Aorta (tissue), 5 donors: ENCODE measurements at places on chromosomes 12 and 14. TPM values are rescaled to one million over a fixed set of nuclear protein-coding genes. Genes with fewer than 3 reads are reported as not detected.

DNA sequence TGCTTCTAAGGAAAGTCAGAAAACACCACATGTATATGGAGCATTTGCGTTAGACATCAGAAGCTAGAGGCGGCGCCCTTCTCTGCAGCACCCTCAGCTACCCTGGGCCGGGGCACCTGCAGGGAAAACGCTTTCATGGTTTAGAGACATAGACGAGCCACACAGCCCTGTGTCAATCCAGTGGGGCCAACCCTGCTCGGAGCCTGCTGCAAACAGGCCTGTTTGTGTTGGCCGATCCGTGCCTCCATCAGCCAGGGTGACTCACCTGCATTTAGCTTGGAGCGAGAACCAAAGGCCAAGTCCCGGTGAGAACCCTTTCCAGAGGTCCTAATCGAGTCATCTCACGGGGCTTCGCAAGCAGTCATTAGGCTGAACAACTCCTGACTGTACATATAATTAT is 19.5 kb upstream of the FZD10 start:
- no peaks in the 10 kb centered on the region for H3K27me3 ChIP-seq
- no peak overlapping the region for H3K27ac ChIP-seq
- H3K4me1 ChIP-seq: no peaks in the 10 kb centered on the region
- DNase-seq: no peak
- no peaks in the 10 kb centered on the region for H3K36me3 ChIP-seq
- H3K4me3 ChIP-seq: no peak overlapping the region

The EIF2S3B gene
- 0.69 TPM for total RNA-seq

DNA sequence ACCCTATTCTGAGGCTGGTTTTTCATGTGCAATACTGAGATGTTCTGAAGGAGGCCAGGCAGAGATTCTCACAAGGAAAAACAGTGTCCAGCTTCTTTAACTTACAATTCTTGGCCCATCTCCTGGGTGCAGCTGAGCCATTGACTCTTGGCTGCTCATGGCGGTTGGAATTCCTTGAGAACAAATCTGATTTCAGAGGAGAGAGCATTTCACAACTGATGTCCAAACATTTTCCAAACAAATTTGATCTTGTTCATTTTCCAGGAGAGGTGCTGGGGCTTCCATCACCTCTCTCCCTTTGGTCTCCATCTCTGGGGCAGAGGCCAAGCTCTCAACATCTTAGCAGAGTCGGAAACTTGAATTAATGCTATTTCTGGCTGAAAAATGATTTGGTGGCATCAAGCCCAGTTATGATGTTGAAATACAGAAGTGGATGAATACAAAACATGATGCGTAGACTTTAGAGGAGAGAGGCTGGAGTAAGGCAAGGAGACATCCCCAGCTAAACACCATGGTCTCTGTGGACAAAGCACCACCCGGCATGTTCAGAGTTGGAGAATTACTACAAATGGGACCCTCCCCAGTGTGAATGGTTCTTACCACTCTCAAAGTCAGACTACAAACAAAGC is 593.0 kb downstream of the VRK1 start:
- no peaks in the 10 kb centered on the region for H3K36me3 ChIP-seq
- no peak overlapping the region for H3K27ac ChIP-seq
- no peaks in the 10 kb centered on the region for H3K4me1 ChIP-seq
- H3K4me3 ChIP-seq: no peak overlapping the region

- no peak overlapping the region for H3K4me3 ChIP-seq
- H3K27me3 ChIP-seq: no peaks in the 10 kb centered on the region
- DNase-seq: no peak
- H3K4me1 ChIP-seq: no peaks in the 10 kb centered on the region
Observed at GRCh38 chr12:97425380-97425779, 37.2 kb upstream of the RMST start.

DNA sequence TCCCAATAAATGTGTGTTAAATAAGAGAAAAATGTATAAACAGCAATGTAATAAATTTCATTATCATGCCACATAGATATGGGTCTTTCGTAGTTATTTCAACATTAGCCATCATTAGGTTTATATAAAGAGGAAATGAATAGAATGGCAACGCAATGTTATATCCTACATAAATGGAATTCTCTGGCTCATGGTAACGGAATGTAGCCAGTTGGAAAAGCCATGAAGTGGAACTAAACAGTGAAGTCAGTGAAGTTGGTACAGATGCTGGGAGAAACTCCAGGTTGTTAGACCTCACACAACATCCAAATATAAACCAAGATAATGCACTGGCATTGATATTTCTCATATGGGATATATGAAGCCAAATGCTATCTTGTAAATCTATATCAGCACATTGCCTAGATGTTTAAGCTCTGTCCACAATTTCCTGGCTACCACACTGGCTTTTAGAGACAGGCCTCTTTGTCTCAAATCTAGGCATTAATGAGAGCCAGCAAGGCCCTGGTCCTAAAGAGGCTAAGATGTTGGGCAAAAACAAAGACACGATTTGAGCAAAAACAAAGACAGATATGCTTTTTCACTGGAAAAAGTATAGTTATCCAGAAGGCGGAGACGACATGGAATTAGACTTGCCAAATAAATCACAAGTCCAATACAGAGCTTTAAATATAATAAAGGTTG is 861.0 kb downstream of the RPS29 start:
- H3K4me1 ChIP-seq: peaks cover 2% of the 10 kb centered on the region
- DNase-seq: no peak
- no peaks in the 10 kb centered on the region for H3K27me3 ChIP-seq
- no peaks in the 10 kb centered on the region for H3K36me3 ChIP-seq
- H3K27ac ChIP-seq: peak overlapping the region; percentile 86

GRCh38 chr14:37320106-37320505 is 122.4 kb downstream of the MIPOL1 start:
- H3K4me3 ChIP-seq: no peak overlapping the region
- H3K27ac ChIP-seq: no peak overlapping the region
- H3K4me1 ChIP-seq: no peaks in the 10 kb centered on the region
- no peaks in the 10 kb centered on the region for H3K36me3 ChIP-seq
- DNase-seq: no peak
- H3K27me3 ChIP-seq: no peaks in the 10 kb centered on the region

- H3K27ac ChIP-seq: no peak overlapping the region
- H3K27me3 ChIP-seq: no peaks in the 10 kb centered on the region
- no peaks in the 10 kb centered on the region for H3K4me1 ChIP-seq
Observed at GRCh38 chr12:132517740-132518100, 27.8 kb downstream of the FBRSL1 start.

GRCh38 chr14:55807053-55807880 is 227.3 kb downstream of the KTN1 start:
- peak; percentile 85 for DNase-seq
- H3K4me3 ChIP-seq: no peak overlapping the region
- no peaks in the 10 kb centered on the region for H3K27me3 ChIP-seq
- no peaks in the 10 kb centered on the region for H3K4me1 ChIP-seq
- H3K27ac ChIP-seq: no peak overlapping the region

- no peaks in the 10 kb centered on the region for H3K27me3 ChIP-seq
- H3K27ac ChIP-seq: no peak overlapping the region
- H3K4me3 ChIP-seq: no peak overlapping the region
Observed at GRCh38 chr14:55340482-55340881, 69.3 kb downstream of the FBXO34 start.
